ENCODE measurements at places on chromosomes 7 and 10. TPM values are rescaled to one million over a fixed set of nuclear protein-coding genes. Genes with fewer than 3 reads are reported as not detected.

- DNase-seq = no peak
These were observed 118.0 kb downstream of the CREB5 start for GRCh38 chr7:28530175-28530802.

DNA sequence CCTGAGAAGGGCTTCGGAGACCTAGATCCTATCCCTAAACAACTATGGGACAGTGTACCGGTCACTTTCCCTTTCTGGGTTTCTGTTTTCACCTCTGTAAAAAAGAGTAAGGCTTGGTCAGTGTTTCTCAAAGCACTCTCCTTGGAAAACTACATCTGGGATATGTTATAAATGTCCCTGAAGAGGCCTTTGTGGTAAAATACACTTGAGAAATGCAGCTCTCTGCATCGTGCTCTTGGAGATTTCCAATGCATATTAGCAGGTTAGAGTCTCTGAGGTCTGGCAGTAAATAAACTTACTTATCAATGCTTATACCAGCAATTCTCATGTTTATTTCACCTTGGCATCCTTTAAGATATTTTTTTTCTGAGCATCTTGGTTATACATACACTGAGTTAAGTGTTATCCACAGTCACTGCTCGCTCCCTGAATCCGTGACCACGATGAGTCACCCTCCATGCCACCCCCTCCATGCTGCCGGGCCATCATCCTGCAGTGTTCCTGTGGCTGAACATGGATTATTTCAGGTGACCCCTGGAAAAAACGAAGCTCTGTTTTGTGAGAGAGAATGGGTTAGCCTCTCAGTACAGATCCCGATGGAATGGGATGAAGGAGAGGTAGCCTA is 3.3 kb upstream of the TBXAS1 start:
- DNase-seq = no peak

DNA sequence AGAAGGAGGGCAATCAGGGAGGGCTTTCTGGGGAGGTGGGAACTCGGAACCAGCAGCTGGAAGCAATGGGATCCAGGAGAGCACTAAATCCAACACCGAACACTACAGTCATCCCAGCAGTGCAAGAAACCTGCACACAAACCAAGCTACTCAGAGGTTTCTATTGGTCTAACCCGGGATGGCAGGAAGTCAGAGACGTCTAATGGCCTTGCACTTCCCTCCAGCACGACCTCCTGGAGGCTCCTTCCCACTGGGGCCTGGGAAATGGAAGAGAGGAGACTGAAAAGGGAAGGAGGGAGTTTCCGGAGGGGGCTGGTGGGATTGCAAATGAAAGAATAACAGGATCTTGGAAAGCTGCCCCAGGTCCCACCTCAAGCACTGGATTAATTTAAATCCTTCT is 56.3 kb downstream of the TEX36 start:
- no peak for DNase-seq

GRCh38 chr10:80442879-80443278 is 11.2 kb upstream of the TSPAN14 start:
- no peak for DNase-seq

DNA sequence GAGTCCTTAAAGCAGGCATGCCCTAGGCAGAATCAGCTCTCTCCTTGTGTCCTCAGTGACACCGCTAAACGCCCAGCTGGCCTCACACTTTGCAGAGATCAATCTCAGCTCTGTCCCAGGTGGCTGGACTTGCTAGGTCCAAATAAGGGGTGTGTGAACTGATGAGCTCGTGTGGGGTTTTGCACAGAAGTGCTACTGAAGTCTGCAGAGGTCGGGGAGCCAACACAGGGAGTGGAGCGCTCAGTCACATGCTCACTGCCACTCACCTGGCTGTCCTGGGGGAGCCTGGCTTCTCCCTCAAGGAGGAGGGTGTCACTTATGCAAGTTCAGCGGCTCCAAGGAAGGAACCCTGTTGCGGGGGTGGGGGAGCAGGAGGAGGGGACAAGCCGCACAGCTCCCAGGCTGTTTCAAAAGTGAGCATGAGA is 2.0 kb downstream of the ELN start:
- no peak for DNase-seq

DNA sequence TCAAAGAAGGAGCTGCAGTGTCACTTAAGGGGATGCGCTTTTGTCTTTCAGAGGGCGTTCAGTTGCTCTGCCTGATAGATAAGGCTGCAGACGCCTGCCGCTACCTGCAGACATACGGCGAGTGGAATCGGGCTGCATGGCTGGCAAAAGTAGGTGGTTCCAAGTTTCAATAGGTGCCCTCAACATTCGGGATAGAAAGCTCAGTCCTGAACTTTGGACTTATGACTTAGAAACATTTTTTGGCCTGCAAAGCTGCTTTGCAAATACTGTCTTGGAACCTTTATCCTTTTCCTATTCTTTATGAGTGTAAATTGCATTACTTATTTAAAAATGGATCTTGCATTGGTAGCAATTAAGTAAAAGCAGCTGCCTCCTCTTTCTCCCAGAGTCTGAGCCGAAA is 54.1 kb downstream of the WDR11 start:
- no peak for DNase-seq

- no peak for DNase-seq
These were observed 723 bp upstream of the TES start for GRCh38 chr7:116209561-116210070.

DNA sequence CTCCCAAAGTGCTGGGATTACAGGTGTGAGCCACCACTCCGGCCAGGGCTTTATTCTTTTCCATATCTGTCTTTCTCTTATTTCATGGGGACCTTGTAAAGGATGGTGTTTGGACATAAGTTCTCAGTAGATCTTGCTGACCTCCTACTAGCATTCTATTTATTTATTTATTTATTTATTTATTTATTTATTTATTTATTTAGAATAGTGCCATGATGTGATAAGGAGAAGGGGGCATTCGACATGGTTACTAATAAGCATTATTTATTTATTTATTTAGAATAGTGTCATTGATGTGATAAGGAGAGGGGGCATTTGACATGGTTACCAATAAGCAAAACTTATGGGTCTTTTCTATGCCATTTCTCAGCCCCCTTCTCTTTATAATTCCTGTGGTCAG is 176.9 kb downstream of the LRRC4 start:
- DNase-seq = no peak

DNA sequence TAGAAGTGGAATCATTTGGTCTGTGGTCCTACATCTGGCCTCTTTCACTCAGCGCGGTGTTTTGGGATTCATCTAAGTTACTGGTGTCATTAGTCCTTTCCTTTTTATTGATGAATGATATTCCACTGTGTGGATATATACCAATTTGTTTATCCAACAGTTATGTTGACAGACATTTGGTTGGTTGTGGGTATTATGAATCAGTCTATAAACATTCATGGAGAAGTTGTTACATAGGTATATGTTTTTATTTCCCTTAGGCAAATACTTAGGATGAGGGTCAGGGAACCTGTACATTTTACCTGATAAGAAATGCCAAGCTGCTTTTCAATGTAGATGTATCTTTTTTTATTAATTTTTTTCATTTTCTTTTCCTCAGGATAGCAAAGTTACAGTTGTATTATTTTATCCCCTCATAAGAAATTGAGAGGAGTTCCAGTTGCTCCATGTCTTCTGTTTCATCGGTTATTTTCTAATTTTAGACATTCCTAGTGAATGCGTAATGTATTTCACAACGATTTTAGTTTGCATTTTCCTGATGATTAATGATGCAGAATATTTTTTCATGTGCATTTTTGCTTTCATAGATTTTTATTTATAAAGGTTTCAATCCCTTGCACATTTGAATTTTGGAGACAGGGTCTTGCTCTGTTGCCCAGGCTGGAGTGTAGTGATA is 203.8 kb upstream of the SH2B2 start:
- DNase-seq = no peak

GRCh38 chr7:24757353-24758275 is at the start of gene GSDME:
Gene GSDME (minus strand): TSS chr7:24757464. CDS start chr7:24749774, 7,690 bp downstream.
- DNase-seq = no peak

GRCh38 chr7:65285906-65286864 is 87.5 kb upstream of the ZNF92 start:
- no peak for DNase-seq

GRCh38 chr10:58384095-58384494 is 1.1 kb upstream of the TFAM start:
- DNase-seq = no peak

GRCh38 chr7:14228341-14228740 is 238.9 kb upstream of the ETV1 start:
- no peak for DNase-seq

GRCh38 chr7:111363099-111363498 is 199.2 kb downstream of the IMMP2L start:
- DNase-seq = no peak

The RUFY2 gene
- total RNA-seq = 25.4 TPM

The FAM221A gene
- 17.7 TPM for total RNA-seq

The GSTO2 gene
- 20.6 TPM for total RNA-seq

The COL17A1 gene
- total RNA-seq = 183 TPM

The PDCD4 gene
- total RNA-seq = 299 TPM

The CD36 gene
- 85.5 TPM for total RNA-seq

The LBX1 gene
- total RNA-seq = not detected

Data from esophagus squamous epithelium (tissue), 5 donors.